ENCODE measurements at places on chromosomes 6 and 20. TPM values are rescaled to one million over a fixed set of nuclear protein-coding genes. Genes with fewer than 3 reads are reported as not detected.

Gene UCKL1
- 70.4 TPM for total RNA-seq

Gene MROH8
- 14.0 TPM for total RNA-seq

Gene THEMIS
- 4.2 TPM for total RNA-seq

Gene C6orf15
- total RNA-seq = not detected

Gene MYMX
- not detected for total RNA-seq

Gene ERVFRD-1
- not detected for total RNA-seq

Gene SCRT2
- total RNA-seq = not detected

Gene SLC35D3
- not detected for total RNA-seq

Gene KCNS1
- total RNA-seq = not detected

Gene SLC26A8
- total RNA-seq = 1.7 TPM

Gene SDC4
- 21.5 TPM for total RNA-seq

Gene PRND
- total RNA-seq = not detected

Gene ULBP3
- not detected for total RNA-seq

Gene DEFB119
- not detected for total RNA-seq

GRCh38 chr6:136188486-136188885 is 61.6 kb downstream of the MTFR2 start:
- no peak overlapping the region for H3K4me3 ChIP-seq
- no peaks in the 10 kb centered on the region for H3K27me3 ChIP-seq
- no peaks in the 10 kb centered on the region for H3K4me1 ChIP-seq
- H3K36me3 ChIP-seq = no peaks in the 10 kb centered on the region
- H3K27ac ChIP-seq = no peak overlapping the region

GRCh38 chr6:117270055-117270842 is 4.9 kb downstream of the VGLL2 start:
- no peaks in the 10 kb centered on the region for H3K36me3 ChIP-seq
- H3K4me3 ChIP-seq = no peak overlapping the region
- H3K27ac ChIP-seq = no peak overlapping the region

GRCh38 chr6:118780668-118781067 is 113.3 kb upstream of the ASF1A start:
- H3K36me3 ChIP-seq = no peaks in the 10 kb centered on the region
- no peaks in the 10 kb centered on the region for H3K4me1 ChIP-seq
- no peak for DNase-seq
- no peak overlapping the region for H3K27ac ChIP-seq
- H3K27me3 ChIP-seq = no peaks in the 10 kb centered on the region

DNA sequence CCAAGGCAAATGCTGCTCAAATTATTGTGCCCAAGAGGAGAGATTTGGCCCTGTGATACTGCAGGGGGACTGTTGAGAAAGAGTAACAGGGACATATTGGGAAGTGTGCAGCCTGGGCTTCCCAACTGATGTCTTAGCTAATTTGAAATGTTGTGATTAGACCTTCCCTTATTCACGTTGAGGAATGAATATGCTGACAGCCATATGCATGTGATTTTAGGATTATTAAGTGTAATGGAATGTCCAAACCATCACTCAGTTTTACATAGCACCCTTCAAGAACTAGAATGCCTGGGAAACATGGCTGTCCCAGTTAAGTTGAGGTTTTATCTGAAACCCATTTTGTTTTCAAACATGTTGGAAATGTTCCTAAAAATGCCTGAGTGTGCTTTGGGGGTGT is 81.4 kb downstream of the CARMIL1 start:
- no peak for DNase-seq
- no peaks in the 10 kb centered on the region for H3K4me1 ChIP-seq
- no peaks in the 10 kb centered on the region for H3K36me3 ChIP-seq

DNA sequence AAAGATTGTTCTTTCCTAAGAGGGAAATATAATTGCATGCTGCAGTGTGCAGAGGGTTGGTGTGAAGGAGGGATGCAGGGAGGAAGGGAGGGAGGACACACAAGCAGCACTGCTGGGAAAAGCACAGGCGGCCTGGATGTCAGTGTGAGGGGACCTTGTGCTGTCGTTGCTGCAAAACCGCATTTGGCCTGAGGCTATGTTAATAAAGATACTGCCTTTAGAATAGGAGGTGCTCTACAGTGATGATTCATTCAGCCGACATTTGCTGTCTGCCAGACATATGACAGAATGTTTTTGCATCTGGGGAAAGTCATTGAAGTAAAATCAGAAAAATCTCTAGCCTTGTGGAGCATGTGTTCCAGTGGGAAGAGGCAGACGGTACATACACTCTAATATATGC is 50.5 kb upstream of the TRIM26 start:
- DNase-seq = no peak
- no peaks in the 10 kb centered on the region for H3K27me3 ChIP-seq
- H3K27ac ChIP-seq = no peak overlapping the region
- H3K4me1 ChIP-seq = no peaks in the 10 kb centered on the region

- no peaks in the 10 kb centered on the region for H3K36me3 ChIP-seq
- no peaks in the 10 kb centered on the region for H3K27me3 ChIP-seq
- H3K4me3 ChIP-seq = no peak overlapping the region
Measured at GRCh38 chr20:41261790-41262717, 55.5 kb downstream of the ZHX3 start.

GRCh38 chr20:58470336-58471192 is 44.6 kb downstream of the APCDD1L start:
- H3K27ac ChIP-seq = no peak overlapping the region
- no peaks in the 10 kb centered on the region for H3K36me3 ChIP-seq
- no peaks in the 10 kb centered on the region for H3K4me1 ChIP-seq
- H3K27me3 ChIP-seq = no peaks in the 10 kb centered on the region
- DNase-seq = no peak

DNA sequence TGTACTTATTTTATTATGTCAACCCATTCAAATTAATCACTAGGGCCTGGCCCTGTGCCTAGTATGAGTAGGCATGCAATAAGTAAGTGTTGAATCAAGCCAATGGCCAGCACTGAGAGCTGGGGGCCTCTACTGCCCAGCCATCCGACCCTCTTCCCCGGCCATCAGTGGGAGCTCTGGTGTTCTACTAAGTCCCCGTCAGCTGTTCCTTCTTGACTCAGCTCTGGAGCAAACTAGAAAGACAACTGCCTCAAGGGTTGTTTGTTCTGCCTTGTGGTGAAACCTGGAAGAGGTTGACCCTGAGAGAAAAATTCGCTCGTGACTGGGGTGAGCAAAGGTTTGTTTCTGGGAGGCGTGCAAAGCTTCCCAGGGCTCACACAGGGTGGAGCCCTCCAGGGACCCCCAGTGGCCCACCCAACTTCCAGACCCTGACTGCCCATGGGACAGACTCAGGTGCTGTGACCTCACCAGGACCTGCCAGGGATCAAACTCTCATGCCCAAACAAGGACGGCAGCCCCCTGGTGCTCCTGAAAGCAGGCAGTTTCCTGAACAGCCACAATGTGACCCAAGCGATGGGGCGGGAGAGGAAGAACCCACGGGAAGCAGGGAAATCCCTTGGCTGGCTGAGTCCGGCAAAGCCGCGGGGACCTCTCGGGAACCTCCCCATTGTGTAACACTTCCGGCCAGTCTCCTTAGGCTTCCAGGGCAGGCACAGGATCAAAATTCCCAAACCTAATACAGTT is 50.4 kb downstream of the BANF2 start:
- DNase-seq = no peak
- no peaks in the 10 kb centered on the region for H3K36me3 ChIP-seq
- H3K27me3 ChIP-seq = no peaks in the 10 kb centered on the region
- no peaks in the 10 kb centered on the region for H3K4me1 ChIP-seq
- no peak overlapping the region for H3K4me3 ChIP-seq
- H3K27ac ChIP-seq = no peak overlapping the region

- H3K27me3 ChIP-seq = no peaks in the 10 kb centered on the region
- DNase-seq = no peak
- H3K4me1 ChIP-seq = no peaks in the 10 kb centered on the region
- H3K4me3 ChIP-seq = no peak overlapping the region
- no peak overlapping the region for H3K27ac ChIP-seq
Measured at GRCh38 chr20:23823621-23824324, 2.8 kb downstream of the CST2 start.

GRCh38 chr6:80223743-80224212 is 117.3 kb downstream of the BCKDHB start:
- no peaks in the 10 kb centered on the region for H3K4me1 ChIP-seq
- H3K27me3 ChIP-seq = no peaks in the 10 kb centered on the region
- H3K4me3 ChIP-seq = no peak overlapping the region
- no peaks in the 10 kb centered on the region for H3K36me3 ChIP-seq

DNA sequence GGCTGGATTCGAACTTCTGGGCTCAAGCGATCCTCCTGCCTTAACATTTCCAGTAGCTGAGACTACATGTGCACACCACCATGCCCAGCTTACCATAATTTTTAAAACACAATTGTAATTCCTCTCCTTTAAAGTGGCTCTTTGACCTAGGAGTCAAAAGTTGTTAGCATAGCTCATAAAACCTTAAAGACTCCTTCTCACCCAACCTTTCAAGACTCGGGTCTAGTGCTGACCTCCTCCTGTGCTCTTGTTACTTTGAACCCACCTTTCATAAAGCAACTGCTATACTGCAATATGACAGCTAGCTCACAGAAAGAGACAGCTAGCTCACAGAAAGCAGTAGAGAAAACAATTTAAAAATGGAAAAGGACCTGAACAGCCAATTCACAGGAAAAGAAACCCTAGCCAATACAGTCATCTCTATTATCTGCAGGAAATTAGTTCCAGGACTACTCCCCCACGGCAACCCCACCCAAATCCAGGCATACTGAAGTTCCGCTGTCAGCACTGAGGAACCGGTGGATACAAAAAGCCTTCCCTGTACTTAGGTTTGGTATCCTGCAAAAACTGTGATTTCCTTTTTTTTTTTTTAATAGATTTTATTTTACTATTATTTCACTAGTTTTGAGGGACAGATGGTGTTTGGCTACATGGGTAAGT is 20.3 kb downstream of the SSR1 start:
- no peak overlapping the region for H3K27ac ChIP-seq
- no peaks in the 10 kb centered on the region for H3K27me3 ChIP-seq
- H3K4me3 ChIP-seq = no peak overlapping the region

DNA sequence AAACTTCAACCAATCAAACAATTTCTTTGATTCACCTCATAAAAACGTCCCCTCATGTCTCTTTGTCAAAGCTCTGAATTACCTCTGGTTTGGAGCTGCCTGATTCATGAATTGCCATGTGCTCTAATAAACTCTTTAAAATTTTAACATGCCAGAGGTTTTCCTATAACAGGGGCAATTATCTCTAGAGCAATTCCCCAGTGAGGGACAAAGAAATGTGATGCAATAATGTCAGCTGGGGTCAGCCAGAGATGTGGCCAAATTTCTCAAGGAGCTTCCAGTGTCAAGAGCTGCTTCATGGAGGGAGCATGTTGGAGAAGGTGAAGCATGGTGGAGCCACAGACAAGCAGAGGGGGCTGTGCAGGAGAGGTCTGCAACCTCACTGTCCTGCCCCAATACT is 38.7 kb upstream of the RFPL4B start:
- H3K27ac ChIP-seq = no peak overlapping the region
- H3K4me3 ChIP-seq = no peak overlapping the region
- H3K27me3 ChIP-seq = no peaks in the 10 kb centered on the region
- no peaks in the 10 kb centered on the region for H3K4me1 ChIP-seq
- no peak for DNase-seq

GRCh38 chr6:130788954-130789353 is 38.3 kb upstream of the SMLR1 start:
- H3K27ac ChIP-seq = no peak overlapping the region
- no peaks in the 10 kb centered on the region for H3K4me1 ChIP-seq
- no peak for DNase-seq
- H3K27me3 ChIP-seq = no peaks in the 10 kb centered on the region

DNA sequence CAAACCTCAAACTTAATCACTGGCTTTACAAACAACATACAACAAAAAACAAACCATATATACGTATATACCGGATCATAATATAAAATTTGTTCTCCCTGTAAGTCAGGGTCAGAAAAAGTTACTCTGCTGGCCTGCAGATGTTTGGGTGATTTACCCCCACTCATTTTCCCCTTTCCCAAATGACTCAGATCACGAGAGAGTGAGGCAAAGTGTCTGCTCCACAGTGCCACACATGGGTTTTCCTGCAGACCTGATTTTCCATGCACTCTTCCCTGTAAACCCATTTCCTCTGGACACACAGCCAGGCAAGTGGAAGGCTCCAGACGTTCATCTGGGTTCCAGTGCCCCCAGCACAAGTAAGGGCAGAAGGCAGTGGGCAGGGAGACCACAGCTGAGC is 23.5 kb downstream of the GFOD1 start:
- no peaks in the 10 kb centered on the region for H3K4me1 ChIP-seq
- no peak overlapping the region for H3K4me3 ChIP-seq
- no peaks in the 10 kb centered on the region for H3K27me3 ChIP-seq
- H3K27ac ChIP-seq = no peak overlapping the region

GRCh38 chr6:116663308-116663707 is 5.3 kb downstream of the ZUP1 start:
- H3K27ac ChIP-seq = no peak overlapping the region
- H3K4me1 ChIP-seq = no peaks in the 10 kb centered on the region
- H3K4me3 ChIP-seq = no peak overlapping the region
- peaks cover 11% of the 10 kb centered on the region for H3K36me3 ChIP-seq
- no peaks in the 10 kb centered on the region for H3K27me3 ChIP-seq
- no peak for DNase-seq

DNA sequence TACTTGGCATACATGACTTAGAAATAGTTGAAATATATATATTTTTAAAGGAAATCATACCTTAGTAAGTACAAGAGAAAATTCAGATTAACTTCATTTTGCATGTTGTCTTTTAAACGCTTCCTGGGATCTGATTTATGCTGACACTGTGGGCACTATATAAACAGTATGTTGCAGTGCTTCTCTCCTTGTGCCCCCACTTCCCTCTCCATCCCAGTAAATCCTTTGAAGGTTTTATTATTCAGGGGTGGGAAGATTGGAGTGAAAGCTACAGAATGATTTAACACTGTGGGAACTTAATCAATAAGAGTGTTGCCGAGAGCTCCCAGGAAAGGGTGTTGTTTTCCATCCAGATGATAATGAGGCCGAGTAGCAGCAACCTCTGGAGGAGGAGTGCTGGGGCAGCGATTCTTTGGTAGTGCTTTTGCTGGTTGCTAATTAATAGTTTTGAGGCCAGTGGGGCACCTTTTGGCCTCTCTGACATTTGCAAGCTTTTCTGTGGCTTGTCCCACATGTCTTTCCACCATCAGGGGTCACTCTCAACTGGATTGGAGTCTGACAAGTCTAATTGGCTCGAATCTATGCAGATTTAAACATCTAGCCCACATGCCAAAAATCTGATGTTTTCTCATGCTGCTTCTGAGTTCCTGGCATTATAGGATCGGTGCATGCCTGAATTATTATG is 183.0 kb upstream of the MMS22L start:
- H3K4me3 ChIP-seq = no peak overlapping the region
- no peak for DNase-seq
- H3K27me3 ChIP-seq = no peaks in the 10 kb centered on the region
- no peak overlapping the region for H3K27ac ChIP-seq
- H3K4me1 ChIP-seq = no peaks in the 10 kb centered on the region

DNA sequence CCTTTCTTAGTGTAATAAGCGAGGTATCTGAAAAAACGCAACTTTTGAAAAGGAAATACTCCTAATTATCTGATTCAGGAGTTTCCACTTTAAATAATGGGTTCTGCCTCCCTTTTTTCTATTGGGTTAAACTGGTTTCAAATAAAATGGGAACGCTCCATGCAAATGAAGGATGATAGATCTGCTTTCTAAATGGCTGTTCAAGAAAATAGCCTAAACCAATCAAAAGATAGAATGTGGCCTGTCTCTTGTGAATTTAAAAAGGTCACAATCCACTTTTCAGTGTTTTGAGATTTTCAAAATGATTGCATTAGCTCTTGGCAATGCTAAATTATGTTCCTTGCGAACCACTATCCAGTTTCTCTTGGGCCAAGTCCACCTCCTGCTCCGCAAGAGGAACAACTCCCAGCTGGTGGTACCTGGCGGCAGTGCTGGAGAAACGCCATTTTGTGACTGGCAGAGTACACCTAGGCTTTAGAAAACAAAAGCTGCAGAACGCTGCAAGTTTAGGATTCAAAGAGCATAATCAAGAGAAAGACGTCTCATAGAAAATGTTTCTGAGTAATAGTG is 56.7 kb downstream of the TRIM38 start:
- H3K27ac ChIP-seq = no peak overlapping the region
- H3K27me3 ChIP-seq = no peaks in the 10 kb centered on the region
- no peak overlapping the region for H3K4me3 ChIP-seq
- no peak for DNase-seq
